ENCODE measurements at places on chromosomes 13 and 19.

GRCh38 chr19:45733160-45733810, at the start of gene MEIOSIN:
MEIOSIN (plus strand) TSS chr19:45733439; CDS start chr19:45735377, 1,938 bp downstream.
- no peak for DNase-seq

GRCh38 chr13:26596458-26596857, 39.0 kb downstream of the WASF3 start:
- DNase-seq = no peak

GRCh38 chr19:18846862-18847548, 15.2 kb downstream of the UPF1 start:
- peak; percentile 39 for DNase-seq

DNA sequence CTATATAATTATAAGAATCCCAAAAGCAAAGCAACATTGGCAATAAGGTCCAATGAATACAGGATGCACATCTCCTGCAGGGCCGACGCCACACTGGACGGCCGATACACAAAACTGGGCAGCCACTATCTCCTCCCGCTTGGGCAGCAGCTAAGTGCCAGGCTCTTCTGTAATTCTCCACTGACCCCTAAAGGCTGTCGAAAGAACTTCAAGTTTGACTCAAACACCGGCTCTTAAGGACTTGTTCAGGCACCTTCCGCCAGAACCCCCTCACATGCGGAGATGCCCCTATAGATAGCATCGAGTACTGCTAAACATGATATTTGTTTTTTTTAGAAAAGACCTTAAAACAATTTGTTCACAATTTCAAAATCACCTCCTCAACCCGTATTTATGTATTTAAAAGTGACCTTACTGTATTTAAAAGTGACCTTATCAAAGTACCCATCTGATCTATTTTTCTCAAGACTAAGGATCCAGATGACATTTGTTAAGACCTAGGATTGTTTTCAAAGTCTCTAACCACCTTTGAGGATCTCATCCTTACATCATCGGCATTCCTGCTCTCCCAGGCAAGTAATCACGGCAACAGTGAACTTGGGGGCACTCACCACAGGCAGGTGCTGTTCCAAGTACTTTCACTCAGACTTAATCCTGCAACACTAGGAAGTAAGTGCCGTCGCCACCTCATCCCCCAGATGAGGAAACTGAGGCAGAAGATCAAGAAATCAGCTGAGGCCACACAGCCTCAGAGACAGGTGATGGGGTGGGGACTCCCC, 77.8 kb downstream of the TUBGCP3 start:
- DNase-seq = peak; percentile 21

GRCh38 chr19:23470873-23471545, 75.7 kb upstream of the ZNF91 start:
- DNase-seq = no peak

DNA sequence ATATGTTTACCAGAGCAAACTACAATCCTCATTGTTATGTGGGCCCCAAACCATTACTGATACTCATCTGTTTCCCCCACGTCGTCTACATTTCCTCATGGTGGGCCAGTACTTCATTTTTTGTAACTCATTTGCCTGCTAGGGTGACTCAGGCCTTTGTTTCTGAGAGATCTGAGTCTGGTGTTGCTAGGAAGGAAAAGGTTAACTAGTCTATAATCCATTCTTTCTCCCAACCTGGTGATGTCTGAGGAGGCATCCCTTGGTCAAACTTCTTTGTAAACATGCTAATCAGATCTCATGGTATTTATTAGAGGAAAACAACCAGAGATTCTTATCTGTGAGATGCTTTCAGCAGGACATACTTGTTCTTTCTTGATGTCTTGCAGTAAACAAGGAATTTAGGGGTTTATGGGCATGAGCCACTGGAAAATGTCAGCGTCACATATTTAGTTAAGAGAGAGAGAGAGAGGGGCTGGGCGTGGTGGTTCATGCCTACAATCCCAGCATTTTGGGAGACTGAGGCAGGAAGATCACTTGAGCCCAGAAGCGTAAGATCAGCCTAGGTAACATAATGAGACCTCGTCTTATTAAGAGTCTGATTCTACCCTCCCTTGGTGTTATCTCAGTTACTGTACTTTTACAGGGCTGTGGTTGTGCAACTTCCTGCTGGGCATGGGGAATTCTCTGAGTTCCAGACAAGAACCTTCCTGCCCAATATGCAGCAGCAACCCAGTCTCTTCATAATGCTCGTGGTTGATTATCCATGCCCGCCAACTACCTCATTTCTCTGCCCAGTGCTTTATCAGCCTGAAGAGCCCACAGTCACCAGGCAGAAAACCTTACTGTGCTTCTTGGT, 9.7 kb upstream of the DPRX start:
- no peak for DNase-seq
